Activated T-helper 1 cell treated with anti-CD3 and anti-CD28 coated beads, Interleukin-2, amount 50 U/mL, for 16 hours (primary cell): ENCODE measurements at places on chromosomes 13 and 19.

- no peak for DNase-seq
These were observed at the start of gene C2CD4C for GRCh38 chr19:408902-409515. TSS of gene C2CD4C (minus strand) at chr19:409147. CDS start at chr19:408361, 786 bp downstream.

- peak; percentile 63 for DNase-seq
These were observed 9.8 kb upstream of the GNA15 start for GRCh38 chr19:3125900-3126524.

- no peak for DNase-seq
These were observed 14.2 kb downstream of the KLF5 start for GRCh38 chr13:73073050-73073449.

- DNase-seq: no peak
These were observed 29.5 kb upstream of the CEBPG start for GRCh38 chr19:33343859-33344572.
